ENCODE measurements at places on chromosomes 3 and 15. TPM values are rescaled to one million over a fixed set of nuclear protein-coding genes. Genes with fewer than 3 reads are reported as not detected.
A peak's percentile ranks its signal among the peaks of the same experiment; 100 is the strongest.

The MUSTN1 gene
- total RNA-seq: 18.6 TPM

The GOLGA8M gene
- total RNA-seq: 4.9 TPM

The IGSF10 gene
- total RNA-seq: 0.63 TPM

The CHRNA7 gene
- total RNA-seq: 1.6 TPM

The SMAD3 gene
- total RNA-seq: 58.2 TPM

The CHRNB4 gene
- total RNA-seq: 0.13 TPM

The ROBO2 gene
- total RNA-seq: 1.3 TPM

The FETUB gene
- total RNA-seq: not detected

The GPR27 gene
- 17.9 TPM for total RNA-seq

The PYDC2 gene
- total RNA-seq: not detected

The BSN gene
- total RNA-seq: 1.3 TPM

The IGSF11 gene
- total RNA-seq: 1.3 TPM

DNA sequence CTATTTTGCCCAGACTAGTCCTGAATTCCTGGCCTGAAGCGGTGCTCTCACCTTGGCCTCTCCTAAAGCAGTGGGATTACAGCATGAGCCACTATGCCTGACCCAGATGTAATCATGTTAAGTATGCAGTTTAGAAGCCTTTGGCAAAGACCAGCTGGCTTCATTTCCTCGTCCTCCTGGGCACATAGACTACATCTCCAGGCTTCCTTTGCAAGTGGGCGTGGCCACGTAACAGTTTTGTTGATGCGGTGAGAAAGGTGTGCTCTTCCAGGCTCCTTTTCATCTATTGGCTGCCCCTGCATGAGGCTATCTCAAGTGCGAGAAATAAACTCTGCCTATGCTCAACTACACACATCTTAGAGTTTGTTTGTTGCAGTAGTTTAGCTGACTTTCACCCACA, 13.0 kb downstream of the SV2B start:
- no peak for DNase-seq

DNA sequence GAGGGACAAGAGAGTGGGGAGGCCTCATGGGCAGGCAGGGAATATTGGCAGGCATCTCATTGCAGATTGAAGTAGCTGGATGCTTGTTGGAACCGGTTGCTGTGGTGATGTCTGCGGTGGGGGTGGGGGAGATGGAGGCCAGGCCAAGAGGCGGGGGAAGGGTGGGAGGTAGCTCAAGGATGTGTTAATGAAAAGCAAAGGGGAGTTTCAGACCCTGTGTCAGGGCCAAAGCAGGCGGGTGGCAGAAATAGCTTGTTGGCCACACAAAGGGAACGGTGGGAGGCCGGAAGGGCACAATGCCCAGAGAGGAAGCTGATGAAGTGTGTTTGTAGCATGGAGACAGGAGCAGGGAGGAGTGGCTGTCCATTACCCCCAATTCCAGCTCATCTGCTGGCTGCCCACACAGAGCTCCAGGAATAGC, 28.0 kb downstream of the CCDC33 start:
- DNase-seq: peak; percentile 28

DNA sequence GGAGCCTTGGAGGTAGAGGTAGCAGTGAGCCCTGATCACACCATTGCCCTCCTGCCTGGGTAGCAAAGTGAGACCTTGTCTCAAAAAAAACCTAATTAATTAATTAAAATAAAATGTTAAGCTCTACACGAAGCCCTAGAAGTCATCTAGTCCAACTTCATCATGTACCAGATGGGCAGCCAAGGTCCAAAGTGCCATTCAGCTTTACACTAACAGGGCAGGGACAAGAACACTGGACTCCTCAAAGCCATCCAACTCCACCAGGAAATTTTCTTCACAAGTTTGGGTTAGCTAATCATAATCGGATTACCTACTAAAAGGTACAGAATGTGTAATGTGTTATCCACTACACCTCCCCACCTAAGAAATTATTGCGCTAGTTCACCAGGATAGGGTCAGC, 48.8 kb downstream of the WWTR1 start:
- no peak for DNase-seq

DNA sequence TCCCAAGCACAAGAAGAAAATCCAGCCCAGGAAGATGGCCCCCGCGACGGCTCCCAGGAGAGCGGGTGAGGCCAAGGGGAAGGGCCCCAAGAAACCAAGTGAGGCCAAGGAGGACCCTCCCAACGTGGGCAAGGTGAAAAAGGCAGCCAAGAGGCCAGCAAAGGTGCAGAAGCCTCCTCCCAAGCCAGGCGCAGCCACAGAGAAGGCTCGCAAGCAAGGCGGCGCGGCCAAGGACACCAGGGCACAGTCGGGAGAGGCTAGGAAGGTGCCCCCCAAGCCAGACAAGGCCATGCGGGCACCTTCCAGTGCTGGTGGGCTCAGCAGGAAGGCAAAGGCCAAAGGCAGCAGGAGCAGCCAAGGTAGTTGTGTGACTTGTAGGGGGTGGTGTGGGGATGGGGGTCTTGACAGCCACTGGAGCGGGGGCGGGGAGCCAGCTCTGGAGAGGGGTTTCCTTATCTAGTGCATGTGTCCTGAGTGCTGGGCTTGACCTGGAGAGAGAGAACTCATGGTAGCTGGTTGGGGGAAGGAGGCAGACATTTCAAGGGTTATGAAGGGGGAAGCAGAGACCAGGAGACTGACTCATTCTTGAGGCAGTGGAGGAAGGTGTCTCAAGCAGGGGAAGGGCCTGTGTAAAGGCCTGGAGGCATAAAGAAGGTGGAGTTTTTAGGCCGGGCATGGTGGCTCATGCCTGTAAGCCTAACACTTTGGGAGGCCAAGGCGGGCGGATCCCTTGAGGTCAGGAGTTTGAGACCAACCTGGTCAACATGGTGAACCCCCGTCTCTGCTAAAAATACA, 6.2 kb downstream of the H1-8 start:
- no peak for DNase-seq

DNA sequence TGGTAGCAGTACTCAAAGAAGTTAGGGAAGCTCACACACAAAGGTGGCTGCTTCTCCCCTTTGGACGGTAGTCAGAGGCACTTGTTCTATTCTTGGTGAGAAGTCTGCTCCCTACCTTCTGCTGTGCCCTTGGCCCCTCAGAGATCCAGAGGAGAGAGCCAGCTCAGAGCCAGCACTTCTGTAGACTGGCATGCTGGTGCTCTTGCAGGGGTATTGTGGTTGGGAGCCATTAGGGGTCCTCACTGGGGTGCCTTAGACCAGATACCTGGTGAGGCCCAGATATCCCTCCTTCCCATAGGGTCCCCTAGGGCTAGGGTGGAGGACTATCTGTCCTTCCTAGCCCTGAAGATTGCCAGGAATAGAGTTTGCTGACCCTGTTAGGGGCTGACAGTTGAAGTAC, 140.6 kb downstream of the EEFSEC start:
- no peak for DNase-seq

DNA sequence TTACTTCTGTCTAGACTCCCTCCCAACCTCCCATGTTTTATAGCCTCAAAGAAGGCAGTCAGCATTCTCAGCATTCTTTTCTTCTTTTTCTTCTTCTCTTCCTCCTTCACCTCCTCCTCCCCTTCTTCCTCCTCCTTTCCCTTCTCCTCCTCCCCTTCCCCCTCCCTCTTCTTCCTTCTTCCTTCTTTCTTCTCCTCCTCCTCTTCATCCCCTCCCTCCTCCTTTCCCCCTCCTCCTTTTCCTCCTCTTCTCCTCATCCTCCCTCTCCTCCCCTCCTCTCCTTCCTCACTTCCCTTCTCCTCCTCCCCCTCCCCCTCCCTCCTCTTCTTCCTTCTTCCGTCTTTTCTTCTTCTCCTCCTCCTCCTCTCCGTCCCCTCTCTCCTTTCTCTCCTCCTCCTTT, 3.6 kb upstream of the LPCAT4 start:
- no peak for DNase-seq

GRCh38 chr15:73923488-73924164, 2.6 kb upstream of the LOXL1 start:
- DNase-seq: no peak

GRCh38 chr15:67820992-67821783, 4.1 kb upstream of the SKOR1 start:
- peak; percentile 79 for DNase-seq

DNA sequence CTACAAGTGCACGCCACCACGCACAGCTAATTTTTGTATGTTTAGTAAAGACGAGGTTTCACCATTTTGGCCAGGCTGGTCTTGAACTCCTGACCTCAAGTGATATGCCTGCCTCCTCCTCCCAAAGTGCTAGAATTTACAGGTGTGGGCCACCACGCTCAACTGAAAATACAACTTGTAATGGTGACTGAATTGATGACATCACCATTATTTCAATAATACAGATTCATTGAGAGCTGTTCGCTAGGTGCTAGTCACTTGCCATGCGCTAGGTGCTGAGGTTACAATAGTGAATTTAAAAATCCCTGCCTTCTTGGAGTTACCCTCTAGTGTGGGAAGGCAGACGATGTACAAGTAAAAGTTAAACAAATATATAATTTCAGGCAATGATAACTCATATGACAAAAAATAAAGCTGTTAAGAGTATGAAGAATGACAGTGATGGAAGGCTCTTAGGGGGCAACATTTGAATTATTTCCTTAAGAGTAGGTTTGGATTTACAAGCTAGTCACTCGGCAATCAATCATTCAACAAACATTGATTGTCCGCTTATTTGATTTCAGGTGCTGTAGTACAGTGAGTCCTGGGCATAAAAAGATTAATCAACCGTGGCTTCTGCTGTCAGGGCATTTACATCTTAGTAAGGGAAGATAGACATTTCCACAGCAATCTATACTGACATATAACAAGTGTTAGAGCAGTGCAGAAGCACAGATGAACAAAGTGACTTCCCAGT, 9.1 kb upstream of the PPARG start:
- DNase-seq: no peak

DNA sequence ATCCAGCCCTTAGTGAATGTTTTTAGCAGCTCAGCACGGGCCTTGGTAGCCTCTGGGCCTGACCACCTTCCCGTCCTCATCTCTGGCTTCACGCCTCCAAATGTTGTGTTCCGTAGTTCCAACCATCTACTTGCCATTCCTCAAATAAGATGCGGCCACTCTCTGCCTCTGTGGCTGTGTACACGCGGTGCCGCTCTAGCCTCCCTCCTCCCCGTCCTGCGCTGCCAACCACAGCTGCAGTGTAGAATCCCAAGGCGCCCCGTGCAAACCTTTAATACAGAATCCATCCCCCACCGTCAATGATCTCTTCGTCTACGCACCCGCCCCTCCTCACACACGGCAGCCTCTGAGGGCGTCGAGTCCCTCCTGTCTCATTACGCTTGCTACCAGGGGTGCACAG, 77.2 kb downstream of the VGLL4 start:
- no peak for DNase-seq

- no peak for DNase-seq
Measured at GRCh38 chr15:91068436-91068835, 31.6 kb upstream of the SV2B start.

DNA sequence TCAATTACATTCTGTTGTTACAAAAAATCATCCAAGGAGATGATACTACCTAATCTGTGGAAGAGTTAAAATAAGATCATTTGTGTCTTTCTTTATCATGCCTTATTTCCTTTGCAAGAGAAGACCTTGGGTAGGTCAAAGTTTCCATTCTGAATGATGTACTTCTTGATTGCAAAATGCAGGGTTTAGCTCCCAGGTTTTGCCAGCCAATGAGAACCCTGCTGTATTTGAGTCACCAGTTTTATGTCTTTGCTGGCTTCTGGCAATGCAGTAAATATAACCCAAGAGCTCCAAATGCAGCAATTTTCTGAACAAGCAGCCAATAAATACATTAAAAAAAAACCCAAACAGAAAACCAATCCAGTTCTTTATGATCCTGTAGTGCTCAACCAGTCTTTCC, 204.9 kb downstream of the CADPS start:
- no peak for DNase-seq

- DNase-seq: no peak
Measured at GRCh38 chr3:65352951-65353350, 665.2 kb upstream of the ADAMTS9 start.

DNA sequence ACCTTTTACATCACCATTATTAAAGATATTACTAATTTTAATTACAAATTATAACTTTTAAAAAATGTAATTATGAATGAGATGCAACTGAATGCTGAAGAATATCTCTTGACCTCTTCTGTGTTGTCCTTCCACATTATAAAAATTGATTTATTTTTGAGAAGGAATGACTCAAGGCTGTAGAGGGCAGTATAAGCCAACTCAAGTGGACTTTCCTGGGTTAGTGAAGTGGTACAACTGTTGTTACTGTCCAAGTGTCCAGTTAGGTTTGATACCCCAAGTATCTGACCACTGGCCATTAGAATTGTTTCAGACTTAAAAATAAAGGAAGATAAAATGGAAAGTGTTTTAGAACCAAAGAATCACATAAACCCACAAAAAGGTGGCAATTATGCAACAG, 51.9 kb downstream of the BBX start:
- DNase-seq: no peak

- no peak for DNase-seq
Measured at GRCh38 chr15:101137312-101137940, 114.4 kb downstream of the CHSY1 start.

GRCh38 chr3:68876112-68876713, 56.1 kb downstream of the TAFA4 start:
- DNase-seq: no peak

DNA sequence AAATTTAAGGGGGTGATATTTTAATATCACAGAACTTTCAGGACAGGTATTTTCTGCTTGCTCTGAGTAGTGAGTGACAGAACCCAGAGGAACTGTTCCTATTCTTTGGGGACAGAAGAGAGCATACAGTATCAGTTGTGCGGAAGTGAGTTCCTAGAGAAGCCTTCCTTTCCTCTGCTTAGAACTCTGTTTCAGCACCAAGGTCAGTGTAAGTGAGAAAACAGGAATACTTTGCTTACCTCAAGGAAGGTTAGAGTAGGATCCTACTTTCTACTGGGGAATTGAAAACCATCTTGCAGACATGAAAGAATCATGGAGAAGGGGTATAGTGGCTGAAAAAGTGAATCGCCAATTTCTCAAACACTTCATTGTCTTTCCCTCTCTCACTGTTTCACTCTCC, 542.4 kb downstream of the SQOR start:
- DNase-seq: no peak

DNA sequence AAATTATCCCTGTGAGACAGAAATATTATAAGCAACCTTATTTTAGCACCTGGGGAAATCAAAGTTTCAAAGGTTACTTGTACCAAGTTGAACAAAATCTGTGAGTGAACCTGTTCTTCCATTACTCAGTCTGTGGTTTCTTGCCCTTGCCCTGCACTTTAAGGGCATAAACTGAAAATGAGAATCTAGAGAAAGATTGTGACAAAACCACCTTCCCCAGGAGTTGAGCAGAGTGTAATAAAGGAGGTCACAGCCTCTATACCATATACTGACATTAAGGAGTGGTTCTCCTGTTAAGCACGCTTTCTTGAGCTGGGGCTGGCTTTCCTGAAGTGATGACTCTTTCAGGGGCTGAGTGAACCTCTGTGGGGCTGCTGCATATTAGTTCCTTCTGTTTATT, 143.4 kb downstream of the PDCD6IP start:
- no peak for DNase-seq

GRCh38 chr3:126680667-126681055, 23.4 kb upstream of the CHCHD6 start:
- no peak for DNase-seq

DNA sequence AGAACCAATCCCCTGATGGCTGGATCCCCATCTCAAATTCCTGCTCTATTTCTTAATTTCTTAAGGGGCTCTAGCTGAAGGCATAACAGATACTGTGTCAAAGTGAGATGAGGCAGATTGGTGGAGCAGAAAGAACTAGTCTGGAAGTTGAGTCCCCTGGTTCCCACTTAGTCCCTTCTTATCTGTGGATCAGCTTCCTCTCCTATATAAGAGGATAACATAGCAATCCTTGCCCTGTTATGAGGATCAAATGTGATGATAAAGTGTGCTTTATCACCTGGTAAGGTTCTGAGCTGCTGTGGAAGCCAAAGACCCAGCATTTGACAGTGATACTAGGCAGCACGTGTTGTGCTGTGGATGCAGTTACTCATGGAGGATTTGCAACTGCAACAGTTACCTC, 8.1 kb upstream of the SIN3A start:
- no peak for DNase-seq

Measured in kidney (tissue), 22 donors.